ENCODE measurements at places on chromosomes 1 and 21. TPM values are rescaled to one million over a fixed set of nuclear protein-coding genes. Genes with fewer than 3 reads are reported as not detected.

DNA sequence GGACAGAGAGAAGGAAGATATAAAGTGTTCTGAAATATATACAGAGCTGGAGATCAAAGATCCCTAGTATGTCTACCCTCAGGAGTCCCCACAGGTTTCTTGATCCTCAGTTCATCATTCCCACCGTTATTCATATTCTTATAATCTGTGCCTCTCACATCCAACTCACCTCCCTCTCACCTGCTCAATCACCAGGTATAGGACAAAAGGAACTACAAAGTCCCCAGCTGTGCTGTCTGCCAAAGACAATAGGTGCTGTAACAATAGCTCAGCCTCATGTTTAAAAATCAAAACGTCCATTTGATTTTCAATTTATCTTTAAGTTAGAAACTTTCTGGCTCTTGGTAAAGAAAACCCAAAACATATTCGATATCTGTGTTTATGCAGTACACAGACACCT, 121.1 kb upstream of the PKN2 start:
- DNase-seq: no peak
- H3K27me3 ChIP-seq: no peaks in the 10 kb centered on the region
- no peaks in the 10 kb centered on the region for H3K36me3 ChIP-seq
- H3K4me1 ChIP-seq: no peaks in the 10 kb centered on the region
- no peak overlapping the region for H3K4me3 ChIP-seq

GRCh38 chr1:151037032-151037431, 646 bp downstream of the BNIPL start:
- no peak overlapping the region for H3K27ac ChIP-seq
- no peak overlapping the region for H3K4me3 ChIP-seq
- H3K4me1 ChIP-seq: peaks cover 5% of the 10 kb centered on the region
- no peaks in the 10 kb centered on the region for H3K27me3 ChIP-seq
- peaks cover 5% of the 10 kb centered on the region for H3K36me3 ChIP-seq

GRCh38 chr1:224433701-224434672, 610 bp downstream of the WDR26 start:
- H3K4me1 ChIP-seq: peaks cover 14% of the 10 kb centered on the region
- peaks cover 14% of the 10 kb centered on the region for H3K36me3 ChIP-seq
- H3K27me3 ChIP-seq: no peaks in the 10 kb centered on the region
- DNase-seq: no peak

DNA sequence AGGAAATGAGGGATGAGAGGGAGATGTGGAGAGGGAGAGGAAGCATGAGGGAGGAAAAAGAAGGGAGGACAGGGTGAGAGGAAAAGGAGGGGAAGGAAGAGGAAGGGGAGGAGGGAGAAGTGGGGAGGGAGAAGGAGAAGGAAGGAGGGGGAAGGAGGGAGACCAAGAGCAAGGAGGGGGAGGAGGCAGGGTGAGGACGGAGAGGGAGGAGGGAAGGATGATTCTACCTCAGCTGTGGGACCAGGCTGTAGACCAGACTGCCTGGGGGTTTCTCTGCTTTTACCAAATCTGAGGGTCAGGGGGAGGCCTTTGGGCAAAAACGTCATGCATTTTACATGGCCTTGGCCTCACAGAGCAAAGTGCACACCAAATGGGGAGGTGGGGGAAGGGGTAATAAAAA, 94.5 kb downstream of the KCND3 start:
- H3K27ac ChIP-seq: no peak overlapping the region
- DNase-seq: no peak
- no peak overlapping the region for H3K4me3 ChIP-seq
- H3K4me1 ChIP-seq: no peaks in the 10 kb centered on the region
- H3K27me3 ChIP-seq: peaks cover 50% of the 10 kb centered on the region

GRCh38 chr1:37277366-37277765, 197.0 kb upstream of the ZC3H12A start:
- H3K4me3 ChIP-seq: no peak overlapping the region
- peaks cover 50% of the 10 kb centered on the region for H3K27me3 ChIP-seq
- no peaks in the 10 kb centered on the region for H3K4me1 ChIP-seq
- no peak for DNase-seq
- H3K27ac ChIP-seq: no peak overlapping the region
- no peaks in the 10 kb centered on the region for H3K36me3 ChIP-seq

GRCh38 chr1:94332516-94332915, 85.7 kb upstream of the ABCD3 start:
- H3K36me3 ChIP-seq: no peaks in the 10 kb centered on the region
- no peak for DNase-seq
- no peaks in the 10 kb centered on the region for H3K27me3 ChIP-seq

GRCh38 chr1:22142315-22143064, 407 bp downstream of the WNT4 start:
- peak overlapping the region; percentile 50 for H3K4me3 ChIP-seq
- H3K27ac ChIP-seq: no peak overlapping the region
- H3K36me3 ChIP-seq: no peaks in the 10 kb centered on the region
- H3K27me3 ChIP-seq: no peaks in the 10 kb centered on the region

GRCh38 chr1:156625436-156626078, 6.3 kb downstream of the HAPLN2 start:
- peak overlapping the region; percentile 46 for H3K4me3 ChIP-seq
- DNase-seq: no peak
- no peak overlapping the region for H3K27ac ChIP-seq
- no peaks in the 10 kb centered on the region for H3K27me3 ChIP-seq

DNA sequence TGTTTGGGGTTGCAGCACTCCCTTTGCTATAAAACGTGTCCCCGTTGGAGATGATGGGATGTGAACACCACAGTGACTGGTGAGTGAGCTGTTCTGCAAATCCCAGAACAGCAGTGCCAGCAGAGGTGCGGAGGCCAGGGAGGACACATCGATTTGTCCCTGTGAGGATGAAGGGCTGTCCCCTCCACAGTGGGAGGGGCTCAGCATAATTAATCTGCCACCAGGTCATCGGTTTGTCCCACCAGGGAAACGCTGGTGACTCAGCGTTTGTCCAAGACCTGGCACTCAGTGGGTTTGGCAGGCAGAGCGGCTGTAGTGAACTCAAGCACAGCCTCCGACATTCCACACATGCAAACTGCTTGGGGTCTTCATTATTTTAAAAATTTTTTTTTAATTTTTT, 22.8 kb upstream of the PDE9A start:
- H3K4me1 ChIP-seq: no peaks in the 10 kb centered on the region
- DNase-seq: no peak
- no peaks in the 10 kb centered on the region for H3K36me3 ChIP-seq
- H3K27me3 ChIP-seq: peaks cover 8% of the 10 kb centered on the region
- no peak overlapping the region for H3K4me3 ChIP-seq

- no peaks in the 10 kb centered on the region for H3K36me3 ChIP-seq
- H3K4me3 ChIP-seq: no peak overlapping the region
- DNase-seq: no peak
Observed at GRCh38 chr1:230113593-230114236, 46.7 kb downstream of the GALNT2 start.

GRCh38 chr21:23524685-23525084, 2082.6 kb downstream of the MRPL39 start:
- H3K27ac ChIP-seq: no peak overlapping the region
- H3K36me3 ChIP-seq: no peaks in the 10 kb centered on the region
- DNase-seq: no peak

- DNase-seq: no peak
- H3K4me3 ChIP-seq: no peak overlapping the region
- H3K4me1 ChIP-seq: no peaks in the 10 kb centered on the region
- no peak overlapping the region for H3K27ac ChIP-seq
- no peaks in the 10 kb centered on the region for H3K27me3 ChIP-seq
Observed at GRCh38 chr1:180482425-180483275, 19.7 kb downstream of the ACBD6 start.

DNA sequence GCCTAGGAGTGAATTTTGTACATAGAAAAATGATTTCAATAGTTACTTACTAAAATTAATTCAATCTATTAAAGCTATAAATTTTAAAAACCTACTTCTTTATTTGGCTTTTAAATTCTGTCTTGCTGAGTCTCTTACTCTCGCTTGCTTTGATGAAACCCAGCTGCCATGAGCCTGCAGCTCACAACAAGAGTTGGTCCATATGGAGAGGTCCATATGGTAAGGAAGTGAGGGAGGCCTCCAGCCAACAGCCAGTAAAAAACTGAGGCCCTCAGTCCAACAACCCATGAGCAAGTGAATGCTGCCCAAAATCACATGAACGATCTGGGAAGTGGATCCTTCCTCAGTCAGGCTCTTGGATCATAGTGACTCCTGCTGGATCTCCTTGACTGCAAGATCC, 89.9 kb upstream of the CXADR start:
- H3K36me3 ChIP-seq: no peaks in the 10 kb centered on the region
- no peaks in the 10 kb centered on the region for H3K27me3 ChIP-seq
- no peaks in the 10 kb centered on the region for H3K4me1 ChIP-seq
- DNase-seq: no peak
- H3K4me3 ChIP-seq: no peak overlapping the region
- no peak overlapping the region for H3K27ac ChIP-seq

- H3K27ac ChIP-seq: no peak overlapping the region
- H3K4me3 ChIP-seq: no peak overlapping the region
- no peaks in the 10 kb centered on the region for H3K4me1 ChIP-seq
- no peaks in the 10 kb centered on the region for H3K36me3 ChIP-seq
- DNase-seq: no peak
Observed at GRCh38 chr1:81477710-81478109, 323.0 kb upstream of the ADGRL2 start.

BARHL2 gene
- not detected for total RNA-seq

A3GALT2 gene
- total RNA-seq: not detected

KRTAP13-2 gene
- total RNA-seq: not detected

KCNA3 gene
- 0.07 TPM for total RNA-seq

OR14K1 gene
- total RNA-seq: not detected

CA6 gene
- not detected for total RNA-seq

All from HCT116 (cell line).